ENCODE measurements at places on chromosomes 16 and 17.
A peak's percentile ranks its signal among the peaks of the same experiment; 100 is the strongest.

DNA sequence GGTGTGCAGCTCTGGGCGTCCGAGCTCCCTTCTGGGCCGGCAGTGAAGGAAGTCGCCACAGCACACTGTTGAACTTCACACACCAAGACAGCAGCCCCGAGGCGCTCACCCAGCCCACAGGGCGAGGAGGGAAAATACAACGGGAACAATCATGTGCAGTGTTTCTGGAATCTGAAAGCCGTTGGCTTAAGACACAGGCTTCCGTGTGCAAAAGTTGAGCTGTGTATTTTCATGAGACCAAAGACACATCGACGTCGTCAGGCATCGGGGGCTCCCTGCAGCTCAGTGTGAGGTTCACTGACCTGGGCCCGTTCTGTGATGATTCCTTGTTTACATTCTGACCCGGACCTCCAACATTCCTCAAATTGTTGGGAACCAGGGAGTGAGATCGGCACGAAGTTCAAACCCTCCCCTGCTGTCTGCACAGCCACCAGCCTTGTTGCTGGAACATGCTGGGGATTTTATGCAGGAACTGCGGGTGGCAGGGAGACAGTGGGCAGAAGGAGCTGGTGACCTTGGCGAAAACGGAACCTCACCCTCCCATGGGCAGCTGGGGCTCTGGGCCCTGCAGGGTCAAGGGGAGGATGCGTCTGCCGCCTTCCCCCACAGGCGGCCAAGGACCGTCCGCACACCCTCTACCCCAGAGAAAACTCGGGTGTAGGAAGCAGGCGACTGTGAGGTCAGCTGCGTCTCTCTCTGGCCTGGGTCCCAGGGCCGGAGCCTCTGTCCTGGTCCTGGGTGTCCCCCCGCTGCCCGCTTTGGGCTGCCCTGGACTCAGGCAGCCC, 72.2 kb downstream of the METRNL start:
- DNase-seq, result peak; percentile 33

GRCh38 chr16:86050591-86051367, 151.8 kb downstream of the IRF8 start:
- no peak for DNase-seq

- no peak for DNase-seq
Observed at GRCh38 chr16:77002644-77003043, 188.3 kb upstream of the MON1B start.

DNA sequence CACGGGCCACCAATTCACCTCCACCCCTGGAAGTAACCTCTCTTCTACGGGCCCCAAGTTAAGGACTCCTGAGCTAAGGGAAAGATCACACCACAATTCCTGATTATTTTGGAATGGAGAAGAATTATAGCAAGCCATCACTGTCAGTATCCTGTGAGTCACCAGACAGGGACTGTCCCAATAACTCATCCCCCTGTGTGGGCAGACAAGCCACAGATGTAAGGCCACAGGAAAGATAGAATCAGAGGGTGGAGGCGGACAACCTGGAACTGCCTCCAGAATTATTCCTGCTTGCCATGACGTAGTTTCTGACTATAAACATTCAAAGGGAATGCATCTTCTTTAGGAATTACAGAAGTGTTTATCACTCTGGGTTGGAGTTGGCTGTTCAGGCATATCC, 5.8 kb upstream of the MYO1D start:
- DNase-seq, result no peak

DNA sequence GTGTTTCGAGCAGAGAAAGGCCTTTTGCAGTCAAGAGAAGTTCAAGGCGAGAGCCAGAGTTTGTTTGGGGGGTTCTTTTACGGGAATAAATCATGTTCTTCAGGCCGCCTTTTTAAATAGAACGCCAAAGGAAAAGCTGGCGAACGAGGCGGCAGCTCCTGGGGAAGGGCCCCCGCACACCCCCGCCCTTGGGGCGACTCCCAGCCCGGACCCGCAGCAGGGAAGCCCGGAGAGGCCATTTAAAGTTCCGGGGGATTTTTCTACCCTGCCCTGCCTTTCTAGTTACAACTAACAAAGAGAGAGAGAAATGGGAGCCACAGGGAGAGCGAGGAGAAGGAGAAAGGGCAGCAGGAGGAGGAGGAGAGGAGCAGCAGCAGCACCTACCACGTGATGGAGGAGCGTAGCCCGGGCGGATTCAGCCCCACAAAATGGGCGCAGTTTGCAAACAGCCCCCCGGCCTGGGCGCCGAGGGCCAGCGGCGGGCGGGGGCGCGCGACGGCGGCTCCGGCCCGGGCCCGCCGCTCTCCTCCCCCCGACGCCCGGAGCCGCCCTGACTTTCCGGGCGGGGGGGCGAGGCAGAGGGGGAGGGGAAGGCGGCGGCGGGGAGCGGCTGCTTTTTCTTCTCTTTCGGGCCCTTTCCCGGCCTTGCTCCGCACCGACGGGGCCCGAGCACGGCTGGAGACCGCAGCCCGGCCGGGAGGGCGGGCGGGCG, 634 bp downstream of the KANSL1 start:
- DNase-seq, result no peak

Data from activated CD8-positive, alpha-beta memory T cell treated with anti-CD3 and anti-CD28 coated beads for 24 hours (primary cell).